ENCODE measurements at places on chromosomes 7 and 10.

- DNase-seq, result no peak
Observed at GRCh38 chr10:128222332-128222849, 96.2 kb upstream of the MKI67 start.

DNA sequence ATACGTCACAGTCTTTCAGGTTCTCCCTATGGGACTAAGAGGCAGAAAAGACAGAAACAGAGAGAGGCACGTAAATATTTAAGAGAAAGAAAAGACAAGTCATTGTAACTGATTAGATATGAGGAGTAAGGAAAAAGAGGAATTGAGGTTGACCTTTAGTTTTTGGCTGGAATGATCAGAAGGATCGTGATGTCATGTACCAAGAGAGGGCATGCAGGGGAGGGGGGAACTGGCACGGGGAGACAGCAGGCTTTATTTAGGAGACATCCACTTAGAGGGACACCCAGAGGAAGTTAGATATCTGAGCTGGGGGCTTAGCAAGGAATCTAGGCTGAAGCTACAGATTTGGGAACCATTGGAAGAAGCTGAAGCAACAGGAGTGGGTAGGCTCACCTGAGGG lies 9.2 kb upstream of the LRRC20 start:
- DNase-seq, result no peak

- DNase-seq, result no peak
Observed at GRCh38 chr7:52719677-52720076, 315.8 kb upstream of the POM121L12 start.

- no peak for DNase-seq
Observed at GRCh38 chr10:124802313-124802675, 675 bp downstream of the ABRAXAS2 start.

GRCh38 chr7:4261601-4261960 lies 420.5 kb upstream of the FOXK1 start:
- DNase-seq, result no peak

DNA sequence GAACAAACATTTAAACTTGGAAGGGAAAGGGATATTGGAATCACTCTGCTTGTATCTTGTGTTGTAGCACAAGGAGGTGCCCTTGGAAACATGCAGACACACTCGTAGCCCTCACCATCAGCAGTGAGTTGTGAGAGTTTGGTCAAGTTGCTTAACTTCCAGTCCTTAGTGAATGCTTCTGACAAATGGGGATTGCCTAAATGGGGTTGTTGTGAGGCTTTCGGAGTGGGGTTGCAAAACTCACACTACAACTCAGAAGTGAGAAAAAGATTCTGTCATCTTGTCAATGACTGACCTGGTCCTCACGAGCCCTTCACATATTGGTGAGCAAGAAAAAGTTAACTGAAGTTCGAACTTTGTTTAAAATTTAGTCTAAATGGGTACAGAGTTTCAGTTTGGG lies 29.0 kb upstream of the GSDME start:
- DNase-seq, result no peak

DNA sequence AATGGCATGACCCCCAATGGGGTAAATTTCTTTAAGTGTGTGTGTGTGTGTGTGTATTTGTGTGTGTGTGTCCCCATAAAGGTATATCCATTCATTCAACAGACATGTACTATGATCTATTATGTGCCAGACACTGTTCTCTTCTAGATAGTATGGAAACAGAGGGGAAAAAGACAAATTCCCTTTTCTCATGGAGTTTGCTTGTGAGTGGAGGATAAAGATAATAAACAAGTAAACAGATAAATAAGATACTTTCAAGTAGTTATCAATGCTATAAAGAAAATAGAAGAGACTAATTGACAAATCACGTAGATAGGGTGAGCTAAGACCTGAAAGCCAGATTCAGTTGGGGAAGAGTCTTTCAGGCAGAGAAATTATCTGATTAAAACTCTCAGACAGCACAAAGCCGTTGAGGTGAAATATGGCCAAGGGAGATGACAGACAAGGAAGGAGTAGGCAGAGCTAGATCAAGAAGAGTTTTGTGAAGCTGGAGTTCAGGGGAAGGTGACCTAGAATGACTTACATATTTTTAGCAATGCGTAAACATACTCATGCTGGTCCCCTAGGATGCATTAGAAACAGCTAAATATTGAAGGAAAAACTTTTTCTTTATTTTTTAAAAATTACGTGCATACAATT lies 45.2 kb upstream of the DMTF1 start:
- DNase-seq, result no peak

DNA sequence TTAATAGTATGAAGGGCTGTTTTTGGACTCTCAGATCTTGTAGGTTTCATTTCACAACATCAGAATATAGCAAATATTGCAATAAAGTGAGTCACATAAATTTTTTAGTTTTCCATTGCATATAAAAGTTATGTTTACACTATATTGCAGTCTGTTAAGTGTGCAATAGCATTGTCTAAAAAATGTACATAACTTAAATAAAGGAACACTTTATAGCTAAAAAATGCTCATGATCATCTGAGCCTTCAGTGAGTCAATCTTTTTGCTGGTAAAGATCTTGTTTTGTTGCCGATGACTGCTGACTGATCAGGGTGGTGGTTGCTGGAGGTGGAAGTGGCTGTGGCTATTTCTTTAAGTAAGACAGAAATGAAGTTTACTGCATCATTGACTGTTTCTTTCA lies 42.0 kb downstream of the ABCA13 start:
- no peak for DNase-seq

DNA sequence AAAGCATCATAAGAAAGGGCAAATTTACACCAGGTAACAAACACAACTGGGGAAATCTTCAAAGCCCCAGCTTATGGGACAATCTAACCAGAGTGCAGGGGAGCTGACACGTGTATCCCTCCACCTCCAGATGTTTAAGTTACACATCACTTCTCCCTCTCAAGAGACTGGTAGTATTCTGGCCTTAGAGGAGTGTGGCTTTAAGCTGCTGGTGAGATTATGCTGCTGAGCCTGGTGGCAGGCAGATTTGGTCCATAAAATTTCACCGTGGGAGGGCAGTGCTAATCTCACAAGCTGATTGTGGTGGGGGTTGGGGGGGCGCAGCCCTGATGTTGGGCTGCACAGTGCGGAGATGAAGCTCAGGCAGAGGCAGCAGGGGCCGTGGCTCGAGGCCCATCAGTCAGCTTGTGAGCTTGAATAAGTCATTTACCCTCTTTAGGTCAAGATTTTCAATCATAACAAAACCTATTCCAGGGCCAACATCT lies 431.0 kb upstream of the GALNT17 start:
- DNase-seq, result no peak

DNA sequence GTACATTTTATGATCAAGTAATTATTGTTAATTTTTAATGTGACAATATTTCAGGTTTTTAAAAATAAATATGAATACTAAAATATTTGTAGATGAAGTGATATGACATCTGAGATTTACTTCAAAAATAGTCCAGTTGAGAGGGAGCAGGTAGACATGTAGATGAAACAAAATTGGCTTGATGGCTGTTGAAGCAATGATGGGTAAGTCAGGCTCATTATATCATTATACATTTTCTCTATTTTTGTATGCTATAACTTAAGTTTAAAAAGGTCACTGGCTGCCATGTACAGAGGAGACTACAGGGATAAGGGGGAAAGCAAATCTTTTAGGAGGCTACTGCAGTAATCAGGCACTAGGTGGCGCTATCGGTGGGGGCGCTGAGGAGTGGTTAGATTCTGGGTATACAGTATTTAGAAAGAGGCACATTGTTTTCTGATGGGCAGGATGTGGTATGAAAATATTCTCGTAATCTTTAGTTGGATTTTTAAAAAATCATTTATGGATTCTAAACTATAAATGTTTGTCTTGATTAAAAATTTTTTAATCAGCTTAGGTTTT lies 189.8 kb upstream of the IMMP2L start:
- no peak for DNase-seq

- DNase-seq, result no peak
Observed at GRCh38 chr7:88357294-88357693, 50.6 kb upstream of the STEAP4 start.

DNA sequence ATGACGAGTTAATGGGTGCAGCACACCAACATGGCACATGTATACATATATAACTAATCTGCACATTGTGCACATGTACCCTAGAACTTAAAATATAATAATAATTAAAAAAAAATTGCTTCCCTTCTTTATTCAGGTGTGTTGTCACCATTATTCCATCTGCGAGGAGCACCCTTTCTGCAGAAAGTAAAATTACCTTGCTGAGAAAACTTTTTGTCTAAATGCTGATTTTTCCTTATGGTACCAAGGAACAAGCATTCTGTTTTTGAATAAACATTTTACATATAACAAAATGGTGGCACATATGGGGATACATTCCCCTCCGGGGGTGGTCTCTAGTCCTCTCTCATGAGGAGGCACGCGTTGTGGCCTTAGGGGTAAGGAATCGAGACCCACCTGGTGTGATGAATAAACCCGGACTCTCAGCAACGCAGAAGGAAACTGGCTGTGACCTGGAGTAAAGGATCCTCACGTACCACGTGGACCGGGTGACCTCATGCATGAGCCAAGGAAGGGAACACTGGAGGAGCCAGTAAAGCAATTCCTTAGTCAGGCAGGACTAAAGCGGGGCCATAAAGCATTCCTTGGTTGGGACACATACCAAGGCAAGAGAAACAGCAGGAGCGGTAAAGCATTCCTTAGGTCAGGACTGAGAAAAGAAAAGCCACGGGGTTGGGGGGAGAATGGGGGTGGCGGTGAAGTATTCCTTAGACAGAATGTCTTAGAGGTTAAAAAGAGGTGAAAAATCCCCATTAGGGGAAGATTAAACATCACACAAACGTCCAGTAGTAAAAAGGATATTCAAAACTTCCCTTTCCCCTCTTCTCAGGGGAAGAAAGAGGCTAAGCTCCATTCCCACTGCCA lies 20.8 kb upstream of the OPTN start:
- DNase-seq, result no peak

DNA sequence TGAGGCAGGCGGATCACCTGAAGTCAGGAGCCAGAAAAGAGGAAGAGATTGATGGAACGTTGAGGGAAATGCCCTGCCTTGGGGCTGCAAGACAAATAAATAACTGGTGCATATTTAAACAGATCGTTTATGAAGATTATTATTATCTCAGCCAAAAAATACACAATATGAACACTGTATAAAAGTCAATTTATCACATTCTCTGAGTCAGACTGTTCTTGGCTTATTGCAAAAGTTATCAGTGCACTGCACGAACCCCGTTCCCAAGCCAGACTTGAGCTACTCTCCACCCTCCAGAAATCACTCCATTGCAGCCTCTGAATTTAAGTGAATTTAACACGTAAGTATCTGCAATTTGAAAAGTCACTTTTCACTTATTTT lies 1.6 kb downstream of the DNMBP start:
- no peak for DNase-seq

DNA sequence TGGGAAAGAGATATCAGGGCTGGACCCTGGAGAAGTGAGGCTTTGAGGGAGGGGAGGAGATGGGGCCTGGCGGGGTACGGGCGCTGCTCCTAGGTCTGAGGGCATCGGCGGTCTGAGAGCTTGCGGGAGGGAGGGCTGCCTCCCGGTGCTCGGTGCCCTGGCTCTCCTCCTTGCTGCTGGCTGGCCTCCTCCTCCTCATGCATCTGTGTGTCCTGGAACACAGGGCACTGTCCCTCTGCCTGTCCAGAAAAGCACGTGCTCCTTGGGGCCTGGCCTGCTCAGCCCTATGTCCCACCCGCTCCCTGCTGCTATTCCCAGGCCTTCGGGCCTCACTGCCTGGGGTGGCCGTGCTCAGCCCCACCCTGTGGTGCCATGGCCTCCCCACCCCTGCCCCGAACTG lies 166.9 kb downstream of the RNF216 start:
- DNase-seq, result no peak

DNA sequence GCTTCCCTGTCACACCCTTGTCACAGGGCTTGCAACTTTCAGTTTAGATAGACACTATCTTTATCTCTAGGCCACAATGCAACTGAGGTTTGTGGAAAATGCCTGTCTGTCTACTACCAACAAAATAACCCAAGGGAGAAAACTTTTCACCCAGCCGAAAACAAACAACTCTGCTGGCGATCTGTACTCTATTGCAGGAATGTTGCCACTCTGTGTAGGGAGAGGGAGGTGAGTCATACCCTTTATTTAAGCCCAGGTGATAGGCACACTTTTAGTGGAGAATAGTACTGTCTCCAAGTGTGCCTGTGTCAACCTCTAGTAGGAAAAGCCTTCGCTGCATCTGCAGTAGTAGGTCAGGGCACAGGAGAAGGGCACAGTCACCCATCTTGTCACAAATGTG lies 108.3 kb downstream of the SLC25A40 start:
- DNase-seq, result no peak

DNA sequence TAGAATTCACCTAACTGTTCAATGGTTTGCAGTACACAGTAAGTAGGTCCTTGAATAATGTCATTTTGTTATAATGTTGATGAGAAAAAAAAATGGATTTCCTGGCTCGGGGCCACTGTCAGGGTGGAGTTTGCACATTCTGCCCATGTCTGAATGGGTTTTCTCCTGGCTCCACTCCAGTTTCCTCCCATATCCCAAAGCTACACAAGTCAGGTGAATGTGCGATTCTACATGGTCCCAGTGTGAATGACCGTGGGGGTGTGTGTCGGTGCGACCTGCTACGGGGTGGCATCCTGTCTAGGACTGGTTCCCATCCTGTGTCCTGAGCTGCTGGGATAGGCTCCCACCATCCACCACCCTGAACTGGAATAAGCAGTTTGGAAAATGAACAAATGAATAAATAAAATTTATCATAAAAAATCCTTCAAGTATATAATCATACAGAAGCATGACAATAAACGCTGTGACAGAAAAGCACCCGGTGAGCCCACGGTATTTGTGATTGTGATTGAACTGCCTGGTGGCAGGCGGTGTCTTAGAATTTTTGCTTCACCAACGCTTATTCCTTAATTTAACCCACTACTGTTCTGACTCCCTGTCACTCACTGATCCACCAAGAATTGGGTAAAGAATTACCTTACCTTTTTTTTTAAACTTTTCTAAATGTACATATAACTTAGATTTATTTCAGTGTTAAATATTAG lies 114.1 kb downstream of the ICA1 start:
- DNase-seq, result no peak

- DNase-seq, result no peak
Observed at GRCh38 chr10:91418416-91418815, 8.3 kb downstream of the HECTD2 start.

DNA sequence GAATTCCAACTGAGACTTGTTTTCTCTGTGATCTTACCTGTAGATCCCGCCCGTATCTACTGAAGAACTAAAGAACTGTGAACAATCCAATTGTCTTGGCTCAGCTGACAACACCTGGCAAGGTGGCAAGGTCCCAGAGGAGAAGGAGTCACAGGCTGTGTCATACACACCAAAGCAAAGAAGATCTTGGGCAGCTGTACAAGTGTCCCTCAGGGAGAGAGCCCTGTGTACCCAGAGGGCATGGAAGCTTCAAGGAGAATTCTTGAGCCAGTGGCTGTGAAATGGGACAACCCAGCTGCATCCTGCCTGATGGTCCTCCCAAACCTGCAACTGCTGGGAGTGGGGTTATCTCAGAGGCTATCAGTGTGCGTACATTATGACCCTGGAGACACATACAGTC lies 46.7 kb upstream of the TECTB start:
- DNase-seq, result no peak
